ENCODE measurements at places on chromosomes 12 and 14.

GRCh38 chr12:104609445-104609844 lies 152.7 kb downstream of the CHST11 start:
- DNase-seq, result peak; percentile 62

DNA sequence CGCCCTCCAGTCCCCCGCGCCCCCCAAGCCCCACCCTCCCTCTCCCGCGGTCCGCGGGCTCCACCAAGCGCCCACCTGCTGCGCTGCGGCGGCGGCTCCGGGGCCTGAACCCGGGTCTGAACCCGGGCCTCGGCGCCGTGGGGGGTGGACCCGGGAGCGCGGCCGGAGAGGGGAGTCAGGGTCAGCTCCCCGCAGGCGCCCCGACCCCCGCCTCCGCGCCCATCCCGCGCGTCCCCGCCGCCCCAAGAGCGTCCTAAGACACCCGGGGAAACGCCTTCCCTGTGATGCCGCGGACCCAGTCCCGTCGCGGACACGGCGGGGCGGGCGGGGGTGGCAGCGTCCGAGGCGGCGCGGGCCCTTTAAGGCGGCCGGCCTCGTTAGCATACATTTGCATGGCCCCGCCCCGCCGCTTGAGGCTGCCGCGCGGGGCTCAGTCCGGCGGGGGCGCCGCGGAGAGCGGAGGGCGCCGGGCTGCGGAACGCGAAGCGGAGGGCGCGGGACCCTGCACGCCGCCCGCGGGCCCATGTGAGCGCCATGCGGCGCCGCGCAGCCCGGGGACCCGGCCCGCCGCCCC lies at the start of gene MMP17:
TSS of gene MMP17 (plus strand) at position 433 of the 574 bp plus-strand sequence. CDS start at position 535, 102 bp downstream.
- peak; percentile 64 for DNase-seq

- no peak for DNase-seq
Observed at GRCh38 chr12:75658901-75659823, 147.8 kb upstream of the KRR1 start.

- DNase-seq, result no peak
Observed at GRCh38 chr14:77988970-77989369, 181.2 kb upstream of the NRXN3 start.

GRCh38 chr12:3129301-3130056 lies 52.3 kb downstream of the TSPAN9 start:
- DNase-seq, result no peak

DNA sequence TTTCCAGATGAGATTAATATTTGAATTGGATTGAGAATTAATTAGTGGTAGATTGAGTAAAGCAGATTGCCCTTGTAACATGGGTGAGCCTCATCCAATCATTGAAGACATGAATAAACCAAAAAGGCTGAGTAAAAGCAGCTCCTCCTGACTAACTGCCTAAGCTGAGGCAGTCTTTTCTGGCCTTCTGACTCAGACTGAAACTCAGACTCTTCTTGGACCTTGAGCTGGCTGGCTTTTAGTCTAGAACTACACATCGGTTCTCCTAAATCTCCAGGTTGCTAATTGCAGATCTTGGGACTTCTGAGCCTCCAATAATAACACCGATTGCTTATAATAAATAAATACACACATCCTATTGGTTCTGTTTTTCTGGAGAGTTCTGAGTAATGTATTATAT lies 24.0 kb downstream of the FKBP11 start:
- no peak for DNase-seq
